ENCODE measurements at places on chromosomes 3 and 15.

DNA sequence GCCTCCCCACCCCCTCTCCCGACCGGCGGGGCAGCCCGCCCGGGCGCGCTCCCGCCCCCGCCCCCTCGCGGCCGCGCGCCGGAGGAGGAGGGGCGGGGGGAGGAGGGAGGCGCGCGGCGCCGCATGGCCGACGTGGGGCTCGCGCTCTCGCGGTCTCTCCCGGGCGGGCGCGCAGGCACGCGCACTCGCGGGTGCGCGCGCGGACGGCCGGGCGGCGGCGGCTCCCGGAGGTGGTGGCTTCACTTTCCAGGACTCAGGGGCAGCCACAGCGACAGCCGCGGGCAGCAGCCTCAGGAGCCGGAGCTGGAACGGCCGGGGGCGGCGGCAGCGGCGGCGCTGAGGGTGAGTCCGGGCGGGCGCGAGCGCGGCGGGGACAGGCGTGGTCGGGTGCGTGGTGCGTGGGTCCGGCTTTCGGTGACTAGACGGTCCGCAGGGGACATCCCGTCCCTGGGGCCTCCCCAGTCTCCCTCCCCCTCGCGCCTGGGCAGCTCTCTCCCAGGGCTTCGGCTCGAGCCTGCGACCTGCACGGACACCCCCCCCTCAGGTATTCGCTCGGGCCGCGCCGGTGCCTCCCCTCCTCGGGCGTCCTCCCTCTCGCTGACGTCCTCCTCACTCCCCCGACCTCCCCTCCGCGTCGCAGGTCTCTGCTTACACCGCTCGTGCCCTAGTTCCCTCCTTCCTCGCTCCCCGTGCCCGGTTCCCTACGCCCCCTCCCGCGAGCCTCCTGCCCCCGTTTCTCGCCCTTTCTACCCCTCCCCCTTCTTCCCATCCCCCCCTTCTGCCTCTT is at the start of gene UBE2E2:
Gene UBE2E2, plus strand, starts transcription at position 407 of the 787 bp plus-strand sequence.
- peak; percentile 16 for DNase-seq

GRCh38 chr15:28098766-28099554 is at the start of gene OCA2:
Gene OCA2, minus strand, starts transcription at chr15:28099315. Its CDS starts 17,441 bp downstream, at chr15:28081874.
- DNase-seq: peak; percentile 23

- DNase-seq: no peak
Observed at GRCh38 chr3:149151843-149152242, 22.4 kb downstream of the HPS3 start.

GRCh38 chr3:195542316-195542697 is 818 bp downstream of the PPP1R2 start:
- no peak for DNase-seq

All from CD4-positive, alpha-beta T cell treated with Interleukin-2 at 100 ng/mL for 4 hours (primary cell).